A673 (cell line): ENCODE measurements at places on chromosomes 3 and 15. TPM values are rescaled to one million over a fixed set of nuclear protein-coding genes. Genes with fewer than 3 reads are reported as not detected.

DNA sequence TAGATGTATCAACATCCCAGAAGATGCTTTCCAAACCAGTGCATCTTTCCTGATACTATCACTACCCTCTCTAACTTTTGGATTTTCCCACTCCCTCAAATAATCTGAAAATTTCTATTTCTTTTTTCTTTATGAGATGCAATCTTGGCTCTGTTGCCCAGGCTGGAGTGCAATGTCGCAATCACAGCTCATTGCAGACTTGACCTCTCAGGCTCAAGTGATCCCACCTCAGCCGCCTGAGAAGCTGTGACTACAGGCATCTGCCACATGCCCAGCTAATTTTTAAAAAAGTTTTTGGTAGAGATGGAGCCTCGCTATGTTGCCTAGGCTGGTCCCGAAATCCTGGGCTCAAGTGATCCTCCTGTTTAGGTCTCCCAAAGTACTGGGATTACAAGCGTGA, 239.7 kb downstream of the SUCLG2 start:
- no peak overlapping the region for H3K4me3 ChIP-seq
- H3K27ac ChIP-seq: no peak overlapping the region

GRCh38 chr3:194379231-194379630, 9.7 kb upstream of the LRRC15 start:
- H3K4me1 ChIP-seq: peaks cover 12% of the 10 kb centered on the region
- no peak overlapping the region for H3K4me3 ChIP-seq
- no peaks in the 10 kb centered on the region for H3K36me3 ChIP-seq
- DNase-seq: no peak
- no peak overlapping the region for H3K27ac ChIP-seq
- no peaks in the 10 kb centered on the region for H3K27me3 ChIP-seq

- H3K4me1 ChIP-seq: no peaks in the 10 kb centered on the region
- H3K4me3 ChIP-seq: no peak overlapping the region
Measured at GRCh38 chr3:16838561-16838960, 46.2 kb upstream of the PLCL2 start.

DNA sequence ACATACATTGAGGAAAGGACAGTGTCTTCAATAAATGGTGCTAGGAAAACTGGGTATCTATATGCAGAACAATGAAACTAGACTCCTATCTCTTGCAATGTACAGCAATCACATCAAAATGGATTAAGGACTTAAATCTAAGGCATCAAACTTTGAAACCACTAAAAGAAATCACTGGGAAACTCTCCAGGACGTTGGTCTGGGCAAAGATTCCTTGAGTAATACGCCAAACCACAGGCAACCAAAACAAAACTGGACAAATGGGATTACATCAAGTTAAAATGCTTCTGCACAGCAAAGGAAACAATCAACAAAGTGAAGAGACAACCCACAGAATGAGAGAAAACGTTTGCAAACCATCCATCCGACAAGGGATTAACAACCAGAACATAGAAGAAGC, 14.5 kb downstream of the LAMP3 start:
- no peaks in the 10 kb centered on the region for H3K27me3 ChIP-seq
- DNase-seq: no peak
- no peak overlapping the region for H3K27ac ChIP-seq
- no peak overlapping the region for H3K4me3 ChIP-seq
- H3K4me1 ChIP-seq: no peaks in the 10 kb centered on the region

DNA sequence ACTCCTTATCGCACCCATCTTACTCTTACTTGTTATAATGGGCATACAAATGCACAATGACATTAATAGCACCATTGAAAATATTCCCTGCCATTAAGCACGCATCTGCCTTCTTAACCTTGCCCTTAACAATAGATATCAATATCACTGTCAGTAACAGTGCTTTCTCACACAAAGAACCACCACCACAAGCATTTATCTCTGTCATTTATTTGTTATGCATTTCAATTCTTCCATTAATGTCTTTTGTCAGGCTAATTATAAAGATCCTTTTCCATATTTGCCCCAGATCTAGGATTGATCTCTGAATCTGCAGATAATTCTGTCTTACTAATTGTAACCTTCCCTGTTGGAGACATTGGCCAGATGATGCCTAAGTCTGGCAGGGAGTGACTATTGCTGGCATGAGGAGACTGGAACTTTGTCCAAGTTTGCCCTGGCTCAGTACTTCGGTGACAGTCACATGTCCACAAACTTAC, 419.6 kb upstream of the TGFBR2 start:
- H3K27ac ChIP-seq: no peak overlapping the region
- no peak overlapping the region for H3K4me3 ChIP-seq
- DNase-seq: no peak
- no peaks in the 10 kb centered on the region for H3K27me3 ChIP-seq
- no peaks in the 10 kb centered on the region for H3K36me3 ChIP-seq

DNA sequence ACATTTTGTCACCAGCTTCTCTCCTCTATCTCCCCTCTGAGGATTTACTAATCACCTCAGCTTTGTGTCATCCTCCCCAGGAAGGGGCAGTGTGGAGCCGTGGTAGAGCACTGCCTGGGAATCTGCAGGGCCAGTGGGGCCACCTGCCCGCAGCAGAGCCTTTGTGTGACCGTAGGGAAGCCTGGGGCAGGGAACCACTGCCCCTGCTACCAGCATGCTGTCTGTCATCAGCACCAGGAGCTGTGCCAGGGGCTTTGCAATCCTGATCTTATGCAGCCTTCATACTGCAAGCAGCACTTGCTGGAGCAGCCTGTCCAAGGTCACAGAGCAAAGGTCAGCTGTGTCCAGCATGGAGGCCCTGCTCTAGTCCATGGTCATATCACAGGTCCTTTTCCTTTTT, 170.2 kb upstream of the IL12A start:
- no peaks in the 10 kb centered on the region for H3K4me1 ChIP-seq
- no peak overlapping the region for H3K27ac ChIP-seq
- H3K4me3 ChIP-seq: no peak overlapping the region
- no peaks in the 10 kb centered on the region for H3K27me3 ChIP-seq

DNA sequence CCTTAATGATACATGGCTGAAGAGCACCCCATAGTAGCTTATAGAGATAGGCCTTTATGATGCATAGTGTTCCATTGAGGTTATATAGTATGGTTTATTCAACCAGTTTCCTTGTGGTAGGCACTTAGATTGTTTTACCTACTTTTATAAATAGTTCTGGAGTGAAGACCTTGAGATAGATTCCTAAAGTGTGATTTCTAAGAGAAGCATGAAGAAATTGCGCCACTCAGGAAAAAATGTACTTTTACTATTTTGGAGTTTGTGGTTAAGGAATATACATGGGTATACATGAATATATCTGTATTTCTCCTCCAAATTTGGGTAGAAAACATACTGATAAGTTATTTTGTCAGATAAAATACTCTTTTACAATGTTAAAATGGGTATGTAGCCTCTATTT, 70.5 kb downstream of the CHD2 start:
- H3K4me1 ChIP-seq: no peaks in the 10 kb centered on the region
- H3K4me3 ChIP-seq: no peak overlapping the region
- H3K27me3 ChIP-seq: no peaks in the 10 kb centered on the region
- H3K27ac ChIP-seq: no peak overlapping the region

GRCh38 chr3:99551520-99551919, 86.9 kb upstream of the COL8A1 start:
- no peaks in the 10 kb centered on the region for H3K27me3 ChIP-seq
- no peak overlapping the region for H3K4me3 ChIP-seq
- no peaks in the 10 kb centered on the region for H3K4me1 ChIP-seq
- H3K36me3 ChIP-seq: no peaks in the 10 kb centered on the region
- no peak overlapping the region for H3K27ac ChIP-seq
- DNase-seq: no peak

DNA sequence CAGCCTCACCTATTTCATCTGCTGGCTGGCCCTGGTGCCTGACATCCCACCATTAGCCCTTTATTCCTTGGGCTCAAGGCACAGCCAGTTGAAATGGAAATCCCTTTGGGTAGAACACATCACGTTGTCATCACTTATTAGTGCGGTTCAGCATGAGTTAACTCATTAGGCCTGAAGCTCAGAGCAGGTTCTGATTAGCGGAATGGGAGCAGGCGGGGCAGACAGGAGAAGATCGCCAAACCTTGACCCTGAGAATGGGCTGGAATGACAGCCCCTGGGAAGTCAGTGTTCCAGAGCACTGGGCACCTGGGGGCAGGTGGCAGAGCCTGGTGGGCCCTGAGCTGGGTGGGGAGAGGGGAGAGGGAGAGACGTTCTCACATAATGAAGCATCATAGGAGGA, 5.8 kb downstream of the ITGA11 start:
- no peak for DNase-seq
- H3K36me3 ChIP-seq: no peaks in the 10 kb centered on the region
- peaks cover 22% of the 10 kb centered on the region for H3K27me3 ChIP-seq
- H3K4me1 ChIP-seq: peaks cover 3% of the 10 kb centered on the region
- H3K4me3 ChIP-seq: no peak overlapping the region

DNA sequence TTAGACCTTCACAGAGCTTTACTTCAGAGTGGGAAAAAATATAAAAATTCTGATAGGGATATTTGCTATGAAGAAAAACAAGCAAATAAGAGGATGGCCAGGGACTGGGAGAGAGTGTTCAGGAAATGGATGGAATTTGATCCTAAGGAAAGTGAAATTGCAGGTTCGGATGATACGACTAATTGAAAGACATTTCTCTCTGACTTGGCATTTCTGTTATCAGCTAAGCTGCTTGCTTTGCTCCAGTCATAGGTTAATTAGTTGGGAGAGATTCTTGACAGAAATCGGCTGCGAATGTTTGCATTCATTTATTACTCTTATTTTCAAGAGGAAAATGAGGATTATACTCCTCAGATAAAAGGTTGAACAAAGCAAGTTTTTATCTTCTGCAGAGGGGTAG, 808.7 kb upstream of the NECTIN3 start:
- no peak overlapping the region for H3K27ac ChIP-seq
- no peak overlapping the region for H3K4me3 ChIP-seq
- H3K4me1 ChIP-seq: no peaks in the 10 kb centered on the region
- no peaks in the 10 kb centered on the region for H3K27me3 ChIP-seq

Gene MME
- total RNA-seq: not detected in 2 replicates

Gene EXD1
- total RNA-seq: not detected in 2 replicates

Gene SKOR1
- 0.21 and 0.37 TPM in 2 replicates for total RNA-seq

Gene OIP5
- 31.0 and 36.1 TPM in 2 replicates for total RNA-seq

Gene TMEM39A
- total RNA-seq: 37.0 and 39.7 TPM in 2 replicates

Gene NGRN
- total RNA-seq: 125 and 135 TPM in 2 replicates

Gene LRRIQ4
- total RNA-seq: 0.15 and 0.17 TPM in 2 replicates

Gene SLC2A2
- total RNA-seq: not detected in 2 replicates

Gene CAND2
- 7.6 and 8.2 TPM in 2 replicates for total RNA-seq
